ENCODE measurements at places on chromosomes 2 and 18. TPM values are rescaled to one million over a fixed set of nuclear protein-coding genes. Genes with fewer than 3 reads are reported as not detected.

DNA sequence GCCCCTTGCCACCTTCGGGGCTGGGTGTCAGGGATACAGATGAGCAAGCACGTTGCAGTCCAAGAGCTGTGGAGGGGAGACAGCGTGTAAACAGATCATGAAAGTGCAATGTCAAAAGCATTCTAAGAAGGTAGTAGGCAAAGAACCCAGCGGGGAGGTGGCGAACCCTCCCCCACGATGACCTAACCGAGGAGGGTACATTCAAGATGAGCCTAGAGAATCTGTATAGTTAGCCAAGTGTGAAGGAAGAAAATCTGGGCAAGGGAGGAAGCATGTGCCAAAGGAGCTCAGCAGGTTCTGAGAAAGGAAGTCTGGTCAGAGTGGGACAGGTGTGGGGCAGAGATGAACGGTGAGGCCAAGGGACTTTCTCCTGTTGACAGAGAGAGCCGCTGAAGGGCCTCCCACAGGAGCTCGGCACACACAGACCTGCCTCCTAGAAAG lies 106.9 kb downstream of the SP3 start:
- H3K36me3 ChIP-seq: no peaks in the 10 kb centered on the region
- H3K4me3 ChIP-seq: no peak overlapping the region
- H3K27me3 ChIP-seq: peaks cover 7% of the 10 kb centered on the region
- H3K27ac ChIP-seq: no peak overlapping the region
- no peaks in the 10 kb centered on the region for H3K4me1 ChIP-seq

DNA sequence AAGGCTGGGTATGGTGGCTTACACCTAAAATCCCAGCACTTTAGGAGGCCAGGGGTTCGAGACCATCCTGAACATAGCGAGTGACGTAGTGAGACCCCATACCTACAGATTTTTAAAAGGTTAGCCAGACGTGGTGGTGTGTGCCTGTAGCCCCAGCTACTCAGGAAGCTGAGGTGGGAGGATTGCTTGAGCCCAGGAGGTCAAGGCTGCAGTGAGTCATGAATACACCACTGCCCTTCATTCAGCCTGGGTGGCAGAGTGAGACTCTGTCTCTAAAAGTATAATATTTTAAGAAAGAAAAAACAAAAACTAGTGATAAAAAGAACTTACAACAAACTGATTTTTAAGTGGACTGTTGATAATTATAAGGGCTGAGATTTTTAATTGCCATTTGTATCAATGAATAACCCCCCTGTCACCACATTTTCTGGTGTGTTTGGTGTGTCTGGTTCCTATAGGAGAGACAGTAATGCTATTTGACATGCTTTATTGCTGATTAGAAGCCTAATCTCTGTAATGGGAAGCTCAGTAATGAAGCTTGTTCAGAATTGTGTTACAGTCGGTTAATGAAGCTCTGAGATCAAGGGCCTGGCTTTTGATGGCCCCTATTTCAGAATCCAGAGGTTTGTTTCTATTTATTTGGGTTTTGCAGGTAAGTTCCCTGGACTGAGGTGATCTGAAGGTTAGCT lies 147.0 kb downstream of the NEDD4L start:
- H3K36me3 ChIP-seq: no peaks in the 10 kb centered on the region
- H3K27me3 ChIP-seq: no peaks in the 10 kb centered on the region
- peaks cover 35% of the 10 kb centered on the region for H3K4me1 ChIP-seq
- H3K27ac ChIP-seq: no peak overlapping the region
- H3K4me3 ChIP-seq: no peak overlapping the region

DNA sequence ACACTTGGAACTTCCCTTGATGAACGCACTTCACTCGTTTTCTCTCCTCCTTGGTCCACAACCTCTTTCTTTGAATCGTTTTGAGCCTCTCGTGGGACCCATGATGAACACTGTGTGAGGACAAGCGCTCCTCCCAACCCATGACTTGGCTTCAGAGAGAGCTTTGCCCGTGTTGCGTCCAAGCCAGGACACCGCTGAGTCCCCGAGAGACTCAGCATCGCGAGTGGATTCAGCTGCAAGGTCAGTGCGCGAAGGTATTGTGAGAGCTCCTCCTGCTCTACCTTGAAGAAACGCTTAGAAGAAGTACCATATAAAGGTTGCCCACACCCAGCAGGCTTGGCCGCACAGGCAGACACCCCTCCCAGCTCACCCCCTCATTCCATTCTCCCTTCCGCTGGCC lies 58.7 kb downstream of the ZNF516 start:
- no peaks in the 10 kb centered on the region for H3K4me1 ChIP-seq
- no peaks in the 10 kb centered on the region for H3K27me3 ChIP-seq
- no peak overlapping the region for H3K27ac ChIP-seq
- no peak overlapping the region for H3K4me3 ChIP-seq
- H3K36me3 ChIP-seq: peaks cover 53% of the 10 kb centered on the region

- H3K36me3 ChIP-seq: no peaks in the 10 kb centered on the region
- H3K27ac ChIP-seq: no peak overlapping the region
- no peak for DNase-seq
- H3K27me3 ChIP-seq: no peaks in the 10 kb centered on the region
- no peaks in the 10 kb centered on the region for H3K4me1 ChIP-seq
Measured at GRCh38 chr2:1521191-1521877, 108.1 kb downstream of the TPO start.

- peaks cover 14% of the 10 kb centered on the region for H3K4me1 ChIP-seq
- no peak for DNase-seq
Measured at GRCh38 chr18:75253784-75254183, 43.2 kb downstream of the TSHZ1 start.

DNA sequence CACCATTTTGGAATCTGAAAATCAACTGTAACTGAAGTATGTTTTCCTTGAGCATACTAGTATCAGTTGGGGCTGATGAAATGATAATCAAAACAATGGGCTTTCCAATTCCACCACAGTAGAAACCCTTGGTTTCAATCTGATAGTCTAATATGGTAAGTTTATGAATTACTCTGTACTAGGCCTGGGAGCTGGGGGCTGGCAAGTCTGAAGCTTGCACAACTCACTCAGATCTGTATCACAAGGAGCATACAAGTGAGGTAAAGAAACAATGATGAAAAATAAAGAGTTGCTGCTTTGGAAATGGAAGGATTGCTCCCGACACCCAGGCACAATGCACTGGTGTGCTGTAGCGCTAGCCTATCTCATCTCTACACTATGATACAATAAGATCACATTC lies 19.4 kb downstream of the ZEB2 start:
- H3K4me1 ChIP-seq: no peaks in the 10 kb centered on the region
- DNase-seq: no peak
- no peak overlapping the region for H3K4me3 ChIP-seq
- H3K27me3 ChIP-seq: no peaks in the 10 kb centered on the region
- H3K36me3 ChIP-seq: no peaks in the 10 kb centered on the region
- H3K27ac ChIP-seq: peak overlapping the region; percentile 97

GRCh38 chr2:225971433-225971832 lies 571.9 kb downstream of the NYAP2 start:
- no peak overlapping the region for H3K27ac ChIP-seq
- no peaks in the 10 kb centered on the region for H3K27me3 ChIP-seq
- no peaks in the 10 kb centered on the region for H3K36me3 ChIP-seq
- H3K4me1 ChIP-seq: no peaks in the 10 kb centered on the region
- no peak overlapping the region for H3K4me3 ChIP-seq
- no peak for DNase-seq

DNA sequence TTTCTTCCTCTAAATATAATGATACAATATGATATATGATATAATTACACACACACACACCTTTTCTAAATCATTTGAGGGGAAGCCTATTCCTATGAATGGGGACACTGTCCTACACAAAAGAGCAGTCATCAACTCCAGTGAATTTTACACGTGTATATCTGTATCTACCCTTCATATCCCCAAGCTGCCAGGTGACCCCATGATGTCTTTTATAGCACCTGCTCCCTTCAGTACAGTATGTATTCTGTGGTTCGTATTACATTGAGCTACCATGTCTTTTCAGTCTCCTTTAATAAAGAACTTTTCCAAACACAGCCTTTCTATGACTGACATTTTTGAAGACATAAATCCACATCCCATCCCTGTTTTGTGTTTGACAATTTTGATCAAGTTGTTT lies 19.0 kb downstream of the TBC1D8 start:
- H3K4me3 ChIP-seq: no peak overlapping the region
- H3K4me1 ChIP-seq: peaks cover 29% of the 10 kb centered on the region
- no peaks in the 10 kb centered on the region for H3K36me3 ChIP-seq
- H3K27ac ChIP-seq: no peak overlapping the region
- H3K27me3 ChIP-seq: no peaks in the 10 kb centered on the region

- H3K4me1 ChIP-seq: no peaks in the 10 kb centered on the region
- no peak overlapping the region for H3K4me3 ChIP-seq
- DNase-seq: no peak
- no peak overlapping the region for H3K27ac ChIP-seq
- H3K27me3 ChIP-seq: no peaks in the 10 kb centered on the region
Measured at GRCh38 chr2:65595630-65596029, 163.2 kb upstream of the SPRED2 start.

DNA sequence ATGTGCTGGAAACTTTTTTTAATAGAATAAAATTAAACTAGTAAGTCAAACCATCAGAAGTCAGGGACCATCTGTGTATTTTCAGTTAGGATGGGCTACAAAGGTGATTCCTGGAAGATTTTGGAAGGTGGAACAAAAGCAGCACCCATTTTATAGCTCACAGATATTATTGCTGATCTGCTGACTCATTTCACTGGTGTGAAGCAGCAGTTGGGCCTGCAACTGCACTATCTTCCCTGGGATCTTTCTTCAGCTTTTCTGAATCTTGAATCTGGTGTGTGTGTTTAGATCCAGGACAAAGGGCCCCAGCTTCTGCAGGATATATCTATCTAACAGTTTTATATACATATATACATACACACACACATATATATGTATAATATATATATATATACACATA lies 35.6 kb upstream of the BCL11A start:
- no peak overlapping the region for H3K27ac ChIP-seq
- DNase-seq: no peak
- no peaks in the 10 kb centered on the region for H3K4me1 ChIP-seq
- no peaks in the 10 kb centered on the region for H3K36me3 ChIP-seq
- no peaks in the 10 kb centered on the region for H3K27me3 ChIP-seq

The DES gene
- 4,594 TPM for total RNA-seq

The OTOS gene
- total RNA-seq: not detected

The NOL4 gene
- 0.14 TPM for total RNA-seq
